ENCODE measurements at places on chromosomes 3 and 15.

DNA sequence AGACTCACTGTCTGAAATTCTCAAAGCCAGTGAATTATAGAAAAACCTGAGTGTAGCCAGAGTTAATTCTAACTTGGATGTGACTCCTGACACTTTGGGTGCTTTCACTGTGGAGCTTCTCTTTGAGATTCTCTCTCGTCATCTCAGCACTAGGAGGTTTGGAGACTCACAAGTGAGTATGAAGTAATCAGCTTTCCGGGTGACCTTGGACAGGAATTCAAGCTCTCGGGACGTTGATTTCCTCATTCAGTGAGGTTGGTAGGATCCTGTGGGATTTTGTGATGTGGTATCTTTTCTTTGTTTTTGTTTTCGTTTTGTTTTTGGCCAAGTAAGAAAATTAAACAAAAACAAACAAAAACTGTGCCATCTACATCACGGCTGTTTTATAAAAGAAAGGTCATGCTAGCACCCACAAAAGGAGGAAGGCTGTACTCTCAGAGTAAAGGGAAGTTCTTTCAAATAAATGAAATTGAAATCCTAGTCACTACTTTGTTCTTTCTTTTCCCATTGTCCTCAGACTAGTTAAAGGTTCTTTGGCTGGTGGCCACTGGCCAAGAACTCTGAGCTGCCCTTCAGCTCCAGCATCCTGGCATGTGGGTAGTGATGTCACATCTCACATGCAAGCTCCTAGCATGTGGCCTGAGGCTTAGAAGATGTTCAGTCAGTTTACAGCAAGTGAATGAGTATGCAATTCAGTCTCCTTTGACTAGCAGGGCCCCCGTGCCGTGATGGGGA is 263.3 kb upstream of the TPM1 start:
- no peak for DNase-seq

GRCh38 chr3:46995901-46996562 is 16.6 kb downstream of the NBEAL2 start:
- no peak for DNase-seq

GRCh38 chr15:93109336-93110102 is 20.5 kb upstream of the RGMA start:
- DNase-seq: no peak

GRCh38 chr15:57566834-57567233 is 24.9 kb upstream of the MYZAP start:
- DNase-seq: no peak

- DNase-seq: no peak
Observed at GRCh38 chr15:35674873-35675781, 129.2 kb upstream of the DPH6 start.
